ENCODE measurements at places on chromosomes 1 and 21.

- DNase-seq = no peak
Observed at GRCh38 chr1:235450433-235450832, 53.8 kb downstream of the B3GALNT2 start.

DNA sequence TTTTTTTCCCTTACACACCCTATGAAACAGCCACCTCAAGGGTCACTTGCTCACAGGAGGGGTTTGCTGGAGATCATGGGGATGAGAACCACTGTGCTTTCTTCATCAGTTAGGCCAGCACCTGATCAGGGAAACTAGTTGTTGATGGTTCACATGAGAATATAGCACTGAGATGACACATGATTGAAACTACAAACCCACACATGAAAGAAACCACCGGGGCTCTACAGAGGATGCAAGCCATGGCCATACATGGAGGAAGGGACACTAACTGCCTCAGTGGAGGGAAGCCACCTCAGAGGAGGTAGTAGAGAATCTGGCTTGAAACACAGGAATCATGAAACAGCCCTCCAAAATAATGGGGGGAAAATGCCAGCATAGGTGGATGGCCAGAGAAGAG is 63.2 kb downstream of the PRKAB2 start:
- no peak for DNase-seq

GRCh38 chr1:186202271-186202764 is 172.7 kb downstream of the TPR start:
- no peak for DNase-seq

DNA sequence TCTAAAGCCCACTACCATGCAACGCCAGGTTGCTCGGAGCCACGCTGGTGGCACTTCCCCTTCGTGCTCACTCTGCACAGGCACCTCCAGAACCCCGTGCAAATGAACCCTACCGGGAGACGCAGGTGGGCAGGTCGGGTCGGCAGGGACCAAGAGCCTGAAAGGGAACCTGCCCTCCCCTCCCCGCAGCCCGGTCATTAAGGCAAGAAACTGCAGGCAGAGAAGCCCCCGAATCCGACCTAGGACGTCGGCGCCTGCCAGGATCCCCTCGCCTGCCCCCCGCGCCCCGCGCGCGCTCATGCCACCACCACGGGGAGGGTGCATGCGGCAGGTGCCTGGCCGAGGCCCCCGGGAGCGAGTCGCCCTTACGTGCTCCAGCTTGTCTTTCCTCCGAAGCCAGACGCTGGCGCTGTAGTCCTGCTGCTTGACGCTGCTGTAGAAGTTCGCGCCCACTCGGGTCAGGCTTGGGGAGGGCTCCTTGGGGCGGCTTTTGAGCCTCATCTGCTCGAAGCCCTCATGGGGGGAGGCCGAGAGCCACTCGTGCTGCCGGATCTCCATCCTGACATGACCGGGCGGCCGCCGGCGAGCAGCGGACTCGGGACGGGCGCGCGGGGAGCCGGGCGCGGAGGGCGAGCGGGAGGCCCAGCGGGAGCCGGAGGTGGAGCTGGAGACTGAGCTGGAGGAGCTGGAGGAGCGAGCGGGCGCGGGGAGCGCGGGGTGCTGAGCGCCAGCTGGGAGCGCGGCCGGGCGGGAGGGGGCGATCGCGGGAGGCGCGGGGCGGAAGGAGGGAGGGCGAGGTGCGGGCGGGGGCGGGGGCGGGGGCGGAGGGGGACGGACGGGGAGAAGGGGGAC is 552 bp downstream of the PLD5 start:
- DNase-seq = no peak

- peak; percentile 75 for DNase-seq
Observed at GRCh38 chr1:55277377-55278130, 62.4 kb upstream of the USP24 start.

- DNase-seq = peak; percentile 2
Observed at GRCh38 chr1:97630948-97631347, 289.9 kb downstream of the DPYD start.

Measured in CD4-positive, alpha-beta T cell (primary cell).